ENCODE measurements at places on chromosomes 12 and 14.
A peak's percentile ranks its signal among the peaks of the same experiment; 100 is the strongest.

DNA sequence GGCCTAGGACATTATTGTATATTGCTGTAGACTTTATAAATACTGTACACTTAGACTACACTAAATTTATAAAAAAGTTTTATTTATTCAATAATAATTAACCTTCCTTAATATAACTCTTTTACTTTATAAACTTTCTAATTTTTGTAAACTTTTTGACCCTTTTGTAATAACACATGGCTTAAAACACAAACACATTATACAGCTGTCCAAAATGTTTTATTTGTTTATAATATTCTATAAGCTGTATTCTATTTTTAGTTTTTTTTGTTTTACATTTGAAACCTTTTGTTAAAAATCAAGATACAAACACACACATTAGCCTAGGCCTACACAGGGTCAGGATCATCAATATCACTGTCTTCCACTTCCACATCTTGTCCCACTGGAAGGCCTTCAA is 190.0 kb downstream of the BMP4 start:
- DNase-seq = no peak

DNA sequence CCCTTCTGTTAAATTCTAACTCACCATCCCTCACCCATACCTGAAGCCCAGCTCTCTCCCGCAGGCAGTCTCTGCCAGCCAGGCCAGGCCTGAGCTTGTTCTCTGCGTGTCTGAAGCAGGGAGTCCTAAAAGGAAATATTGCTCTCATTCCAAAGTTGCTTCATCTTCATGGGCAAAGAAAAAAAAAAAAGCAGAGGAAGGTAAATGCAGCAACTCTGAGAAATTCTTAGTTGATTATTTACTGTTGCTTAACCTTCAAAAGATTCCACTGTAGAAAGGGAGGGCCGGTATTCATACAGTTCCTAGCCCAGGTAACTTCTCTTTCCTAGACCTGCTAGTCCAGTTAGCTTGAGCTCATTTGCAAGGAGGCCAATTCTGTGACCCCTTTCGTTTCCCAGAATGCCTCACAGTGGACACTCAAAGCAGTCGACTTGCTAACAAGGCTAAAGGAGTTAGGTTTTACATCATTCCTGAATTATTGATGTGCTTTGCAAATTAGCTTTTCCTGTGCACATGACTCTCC is 193.5 kb upstream of the EEA1 start:
- DNase-seq = no peak

DNA sequence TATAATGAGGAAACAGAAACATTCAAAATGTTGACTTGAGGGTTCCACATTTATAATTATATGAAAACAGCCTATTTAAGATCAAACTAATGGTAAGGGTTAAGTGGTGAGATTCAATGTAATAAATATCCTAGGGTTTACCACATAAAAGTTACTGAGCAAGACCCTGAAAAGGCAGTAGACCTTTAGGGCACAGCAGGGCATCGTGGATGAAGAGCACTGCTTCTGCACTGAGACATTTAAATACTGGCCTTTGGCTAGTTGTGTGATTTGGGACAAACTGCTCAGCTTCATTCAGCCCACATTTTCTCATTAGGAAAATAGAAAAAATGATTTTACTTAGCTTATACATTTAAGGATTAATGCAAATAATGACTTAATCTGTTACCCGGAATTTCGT is 42.0 kb downstream of the CNTN1 start:
- DNase-seq = no peak

GRCh38 chr14:65423982-65424381 is 11.5 kb downstream of the FUT8 start:
- DNase-seq = no peak

- peak; percentile 42 for DNase-seq
Observed at GRCh38 chr12:58907391-58907790, 12.9 kb downstream of the LRIG3 start.

- DNase-seq = no peak
Observed at GRCh38 chr12:48796976-48797375, 8.1 kb upstream of the ADCY6 start.

DNA sequence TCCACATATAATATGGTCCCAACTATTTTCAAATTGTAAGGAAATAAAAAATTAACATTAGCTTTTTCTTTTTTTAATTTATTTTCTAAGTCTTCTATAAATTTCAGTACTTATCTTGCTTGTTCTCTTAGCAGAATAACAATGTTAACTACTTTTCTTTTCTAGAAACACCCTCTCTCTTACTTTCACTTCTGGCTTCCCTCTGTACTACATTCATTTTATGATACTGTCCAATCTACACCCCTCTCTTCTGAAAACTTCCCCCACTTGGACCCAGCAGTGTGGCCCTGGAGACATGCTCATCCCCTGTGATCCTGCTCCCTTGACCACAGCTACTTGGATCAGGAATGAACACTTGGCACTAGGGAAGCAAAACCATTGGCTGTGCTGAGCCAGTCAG is 15.7 kb downstream of the SGPP1 start:
- DNase-seq = no peak

DNA sequence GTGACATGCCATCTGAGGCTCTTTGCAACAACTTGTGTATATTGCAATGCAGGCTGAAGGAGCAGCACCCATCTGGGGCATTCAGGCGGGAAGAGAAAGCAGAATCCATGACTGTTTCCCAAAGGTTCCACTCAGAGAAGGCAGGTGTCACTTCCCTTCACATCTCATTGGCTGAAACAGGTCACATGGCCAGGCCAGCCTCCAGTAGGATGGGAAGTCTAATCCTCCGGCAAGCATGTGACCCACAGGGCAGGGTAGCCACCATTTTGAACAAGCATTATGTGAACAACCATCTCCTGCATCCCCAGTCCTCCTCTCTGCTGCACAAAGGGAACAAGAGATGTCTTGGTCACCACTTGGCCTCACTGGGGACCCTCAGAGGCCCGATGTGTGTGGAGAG is 70.6 kb downstream of the RIN3 start:
- DNase-seq = no peak

DNA sequence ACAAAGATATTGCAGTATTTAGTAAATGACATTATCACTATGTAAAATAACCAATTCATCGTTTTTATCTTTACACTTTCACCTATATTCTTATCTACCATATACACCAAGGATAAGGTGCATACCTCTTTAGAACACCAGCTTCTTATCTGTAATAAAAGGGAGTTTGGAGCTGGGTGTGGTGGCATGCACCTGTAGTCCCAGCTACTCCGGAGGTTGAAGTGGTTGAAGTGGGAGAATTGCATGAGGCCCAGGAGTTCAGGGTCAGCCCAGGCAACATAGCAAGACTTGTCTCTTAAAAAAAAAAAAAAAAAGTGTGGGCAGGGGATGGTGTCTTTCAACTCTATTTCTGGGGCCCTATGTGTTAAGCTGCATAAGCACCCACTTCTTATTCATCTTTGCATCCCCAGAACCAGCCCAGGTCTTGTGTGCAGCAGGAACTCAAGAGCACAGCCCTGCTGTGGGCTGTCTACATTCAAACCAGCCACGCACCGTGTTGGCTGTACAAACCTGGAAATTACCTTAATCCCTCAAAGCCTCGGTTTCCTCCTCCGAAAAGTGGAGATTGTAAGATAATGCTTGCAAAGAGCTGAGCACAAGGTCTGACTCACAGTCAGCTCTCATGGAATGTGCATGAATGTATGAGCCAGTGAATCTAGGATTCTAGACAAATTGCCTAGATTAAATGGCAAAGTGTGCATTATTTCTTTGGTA is 256.6 kb upstream of the FOXN3 start:
- peak; percentile 66 for DNase-seq

DNA sequence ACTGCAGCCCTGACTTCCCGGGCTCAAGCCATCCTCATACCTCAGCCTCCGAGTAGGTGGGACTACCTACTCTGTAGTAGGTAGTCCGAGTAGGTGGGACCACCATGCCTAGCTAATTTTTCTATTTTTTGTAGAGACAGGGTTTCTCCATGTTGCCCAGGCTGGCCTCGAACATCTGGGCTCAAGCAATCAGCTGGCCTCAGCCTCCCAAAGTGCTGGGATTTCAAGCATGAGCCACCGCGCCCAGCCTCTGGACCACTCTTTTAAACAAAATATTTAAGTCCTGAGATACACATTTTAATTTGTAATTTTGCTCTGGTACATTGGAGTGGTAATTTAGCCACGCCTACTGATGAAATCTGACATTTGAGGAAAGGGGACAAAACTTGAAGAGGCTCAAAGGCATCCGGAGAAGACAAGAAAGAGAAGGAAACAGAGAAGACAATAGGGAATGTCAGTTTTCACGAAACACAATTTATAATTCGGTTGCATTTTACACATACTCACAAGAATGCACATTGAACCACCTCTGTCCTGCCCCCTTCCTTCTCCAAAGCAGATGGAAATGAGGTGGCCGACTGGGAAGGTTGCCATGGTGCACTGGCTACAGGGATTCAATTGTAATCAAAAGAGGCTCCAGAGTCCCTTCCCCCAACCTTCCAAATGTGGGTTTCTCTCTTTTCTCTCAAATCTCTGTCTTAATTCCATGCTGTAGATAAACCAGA is 9.7 kb upstream of the TUBA1A start:
- peak; percentile 94 for DNase-seq

GRCh38 chr14:33796356-33796755 is 154.5 kb downstream of the EGLN3 start:
- DNase-seq = no peak

DNA sequence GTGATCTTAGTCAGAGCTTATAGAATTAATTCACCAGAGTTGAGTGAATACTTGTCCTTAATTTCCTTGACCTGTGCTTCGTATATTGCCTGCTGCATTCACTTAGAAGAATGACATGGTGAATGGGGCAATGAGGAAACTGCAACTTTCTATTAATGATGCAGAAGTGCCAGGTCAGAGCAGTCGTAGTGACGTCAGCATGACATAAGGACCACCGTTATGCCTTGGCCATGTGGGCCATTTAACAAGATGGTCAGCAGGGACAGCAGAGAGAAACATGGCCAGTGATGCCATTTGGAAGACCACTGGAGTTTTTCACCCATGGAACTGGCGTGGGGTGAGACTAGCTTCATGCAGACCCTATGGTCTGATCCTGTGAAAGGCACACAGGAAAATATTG is 1469.4 kb upstream of the TMEM132C start:
- DNase-seq = no peak

- no peak for DNase-seq
Observed at GRCh38 chr14:104957146-104958113, 20.7 kb downstream of the AHNAK2 start.

DNA sequence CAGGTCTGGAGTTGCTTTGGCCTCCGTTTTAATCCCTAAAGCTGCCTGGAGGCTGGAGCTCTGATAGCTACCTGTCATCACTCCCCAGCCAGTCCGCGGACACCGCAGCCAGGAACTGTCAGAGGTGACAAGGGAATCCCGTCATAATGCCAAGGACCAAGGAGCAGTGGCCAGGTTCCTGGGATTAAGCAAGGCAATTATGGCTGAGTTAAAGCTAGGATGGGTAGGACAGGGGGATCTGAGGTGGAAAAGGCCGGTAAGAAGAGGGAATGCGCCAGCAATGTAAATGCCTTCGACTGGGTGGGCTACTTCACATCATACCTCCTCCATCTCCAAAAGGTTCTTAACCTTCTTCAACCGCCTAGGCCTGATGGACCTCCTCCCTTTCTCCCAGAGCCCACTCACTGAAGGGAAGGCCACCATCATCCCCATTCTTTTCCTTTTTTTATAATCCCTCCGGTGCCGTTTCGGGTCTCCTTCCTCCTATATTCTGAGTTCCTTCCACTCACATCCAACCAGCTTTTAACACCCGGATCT is 1.9 kb downstream of the PPP1R3E start:
- peak; percentile 13 for DNase-seq

- peak; percentile 97 for DNase-seq
Observed at GRCh38 chr12:59597385-59597781, 1.6 kb downstream of the SLC16A7 start.

GRCh38 chr14:31510222-31510621 is 22.4 kb upstream of the GPR33 start:
- DNase-seq = peak; percentile 10

DNA sequence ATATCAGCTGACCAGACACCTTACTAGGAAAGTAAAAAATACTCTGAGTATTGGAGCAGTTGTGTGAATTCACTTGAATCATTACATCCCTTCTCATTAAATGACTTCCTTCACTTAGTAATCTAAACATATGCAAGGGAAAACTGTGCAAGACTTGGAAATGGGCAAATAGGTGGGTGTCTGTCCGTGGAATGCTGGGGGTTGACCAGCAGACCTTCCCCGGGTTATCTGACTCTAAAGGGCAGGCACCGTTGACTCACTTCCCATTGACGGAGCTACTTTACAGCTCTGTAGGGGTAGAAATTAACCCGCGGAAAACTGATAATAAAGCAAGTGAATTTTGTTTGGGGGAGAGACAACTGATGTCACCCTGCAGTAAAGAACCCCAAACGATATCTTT is 199.3 kb downstream of the TTC7B start:
- peak; percentile 34 for DNase-seq

- no peak for DNase-seq
Observed at GRCh38 chr12:118166946-118167345, 31.0 kb downstream of the PEBP1 start.

DNA sequence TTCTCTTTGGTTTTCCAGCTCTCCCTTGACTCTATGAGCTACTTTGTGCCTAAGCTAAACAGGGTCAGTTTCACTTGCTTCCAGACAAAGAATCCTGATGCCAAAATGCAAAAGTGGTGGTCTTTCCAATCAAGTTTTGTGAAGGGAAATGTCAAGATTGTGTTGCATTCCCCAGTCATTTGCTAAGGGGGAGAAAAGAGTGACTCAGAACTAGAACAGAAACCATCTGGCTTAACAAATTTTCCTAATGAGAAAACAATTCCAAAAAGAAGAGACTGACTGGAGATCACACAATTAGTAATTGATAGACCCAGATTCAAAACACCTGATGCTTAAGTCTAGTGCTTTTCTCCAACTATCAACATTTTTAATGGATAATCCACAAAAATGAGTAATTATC is 235.1 kb upstream of the DIO2 start:
- peak; percentile 32 for DNase-seq

DNA sequence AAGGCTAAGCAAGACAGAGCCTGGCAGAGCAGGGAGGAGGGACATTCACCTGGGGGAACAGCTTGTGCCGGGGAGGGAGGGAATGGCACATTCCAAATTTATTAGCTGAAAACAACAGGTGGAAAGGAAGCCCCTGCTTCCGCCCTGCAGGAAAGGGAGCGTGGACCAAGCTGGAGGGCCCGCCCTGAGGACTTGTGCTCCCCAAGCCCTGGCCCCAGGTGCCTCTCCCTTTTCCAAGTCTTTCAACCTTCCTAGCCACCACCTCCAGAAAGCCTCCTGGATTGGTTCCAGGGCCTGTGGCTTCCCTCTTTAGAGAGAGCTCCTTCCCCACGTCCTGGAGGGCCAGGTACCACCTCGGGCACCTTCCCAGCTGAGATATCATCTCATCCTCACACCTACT is 2.7 kb downstream of the DEGS2 start:
- no peak for DNase-seq

DNA sequence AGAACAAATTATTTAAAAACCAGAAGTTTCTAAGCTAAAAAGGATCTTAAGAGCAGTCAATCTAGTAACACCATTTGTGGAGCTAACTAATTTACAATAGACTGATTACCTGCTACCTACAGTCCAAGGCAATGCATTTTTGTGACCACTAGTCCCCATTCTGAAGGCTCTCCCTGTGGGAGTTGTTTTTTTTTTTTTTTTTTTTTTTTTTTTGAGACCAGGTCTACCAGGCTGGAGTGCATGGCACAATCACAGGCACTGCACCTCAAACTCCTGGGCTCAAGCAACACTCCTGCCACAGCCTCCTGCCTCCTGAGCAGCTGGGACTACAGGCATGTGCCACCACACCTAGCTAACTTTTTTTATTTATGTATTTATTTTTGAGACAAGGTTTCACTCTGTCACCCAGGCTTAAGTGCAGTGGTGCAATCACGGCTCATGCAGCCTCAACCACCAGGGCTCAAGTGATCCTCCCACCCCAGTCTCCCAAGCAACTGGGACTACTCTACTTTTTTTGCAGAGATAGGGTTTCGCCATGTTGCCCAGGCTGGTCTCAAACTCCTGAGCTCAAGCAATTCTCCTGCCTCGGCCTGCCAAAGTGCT is 3.9 kb downstream of the GNPTAB start:
- no peak for DNase-seq
